Stimulated activated CD8-positive, alpha-beta memory T cell treated with anti-CD3 and anti-CD28 coated beads, Interleukin-15, amount 100 ng/mL, for 4 hours (primary cell): ENCODE measurements at places on chromosomes 3 and 15.

DNA sequence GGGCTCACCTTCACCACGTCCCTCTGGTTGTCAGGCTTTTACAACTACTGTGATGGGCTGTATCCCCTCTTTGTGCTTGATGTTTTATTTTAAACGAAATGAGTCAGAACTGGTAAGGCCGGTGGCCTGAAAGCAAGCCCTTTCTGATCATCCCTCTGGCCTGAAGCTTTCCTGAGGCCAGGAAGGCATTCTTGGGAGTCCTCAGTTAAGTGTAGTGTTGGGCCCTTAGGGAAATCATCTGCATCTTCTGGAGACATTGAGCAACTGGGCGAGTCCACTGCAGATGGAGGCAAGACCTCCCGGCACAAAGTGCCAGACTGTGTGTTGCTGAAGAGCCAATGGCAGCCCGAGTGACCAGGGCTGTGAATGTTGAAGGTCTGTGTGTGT is 33.0 kb upstream of the AMOTL2 start:
- no peak for DNase-seq

DNA sequence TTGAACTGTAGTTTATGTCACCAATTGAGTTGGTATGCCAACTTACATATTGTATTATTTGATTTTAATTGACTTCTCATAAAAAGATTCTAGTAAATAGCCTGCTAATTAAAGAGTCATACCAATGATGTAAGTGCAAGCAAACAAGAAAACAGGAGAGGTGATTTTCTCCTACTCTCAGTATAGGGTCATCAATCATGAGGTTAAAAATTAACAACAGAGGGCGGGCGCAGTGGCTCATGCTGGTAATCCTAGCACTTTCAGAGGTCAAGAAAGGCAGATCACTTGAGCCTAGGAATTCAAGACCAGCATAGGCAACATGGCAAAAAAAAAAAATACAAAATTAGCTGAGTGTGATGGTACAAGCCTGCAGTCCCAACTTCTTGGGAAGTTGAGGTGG is 108.7 kb downstream of the MYO9A start:
- no peak for DNase-seq

GRCh38 chr3:21839592-21839991 is 88.6 kb upstream of the ZNF385D start:
- DNase-seq, result no peak

GRCh38 chr15:82139823-82140268 is 94.0 kb upstream of the MEX3B start:
- no peak for DNase-seq

GRCh38 chr3:21269882-21270281 is 481.1 kb downstream of the ZNF385D start:
- DNase-seq, result no peak

DNA sequence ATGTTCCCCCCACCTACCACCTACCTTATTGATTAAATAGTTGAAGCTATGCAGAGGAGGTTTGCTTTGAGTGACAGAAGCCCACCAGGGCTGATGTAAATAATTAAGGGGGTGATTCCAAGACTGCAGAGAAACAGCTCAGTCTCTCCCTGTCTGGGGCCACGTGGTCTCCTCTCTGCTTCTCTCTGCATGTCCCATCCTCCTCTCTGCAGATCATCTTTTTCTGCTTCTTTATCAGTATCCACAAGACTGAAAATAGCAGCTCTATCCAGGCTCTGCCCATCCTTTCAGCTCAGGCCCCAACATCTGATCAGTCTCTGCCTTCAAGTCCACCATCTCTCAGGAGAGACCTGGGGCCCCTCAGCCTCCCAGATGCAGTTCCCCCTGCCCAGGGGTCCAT is 110.8 kb downstream of the ANP32A start:
- DNase-seq, result no peak

DNA sequence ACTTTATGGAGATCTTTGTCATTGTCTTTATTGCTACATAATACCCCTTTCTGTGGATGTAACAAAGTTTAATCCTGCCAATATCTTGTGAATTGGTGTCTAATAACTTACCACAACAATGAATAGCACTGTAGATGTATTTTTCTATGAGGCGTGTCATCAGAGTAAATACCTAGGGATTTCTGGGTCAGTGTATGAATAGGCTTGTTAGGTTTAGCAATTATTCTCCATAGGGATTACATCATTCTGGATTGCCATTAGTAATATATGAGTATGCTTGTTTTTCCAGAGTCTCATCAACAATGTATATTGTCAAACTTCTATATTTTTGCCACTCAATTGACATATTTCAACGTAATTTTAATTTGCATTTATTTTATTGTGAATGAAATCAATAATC is 67.9 kb downstream of the UNC13C start:
- no peak for DNase-seq

DNA sequence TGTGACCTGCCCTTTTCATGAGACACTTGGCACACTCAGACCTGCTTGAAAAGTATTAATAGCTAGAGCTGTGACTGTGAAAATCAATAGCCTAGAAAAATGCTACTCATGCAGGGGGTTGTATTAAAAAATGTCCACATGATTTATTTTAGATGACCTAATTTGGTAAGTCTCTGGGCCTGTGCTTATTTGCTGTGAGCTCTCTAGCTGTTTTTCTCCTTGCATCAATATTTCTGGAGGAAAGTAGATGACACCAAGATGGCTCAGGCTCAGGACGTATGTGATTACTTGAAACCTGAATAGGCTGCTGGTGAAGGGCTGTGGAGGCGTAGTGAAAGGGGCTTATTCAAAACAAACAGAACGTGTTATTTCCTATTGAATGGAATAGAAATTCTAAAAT is 29.5 kb downstream of the KCNAB1 start:
- no peak for DNase-seq

- no peak for DNase-seq
Measured at GRCh38 chr3:39809181-39809994, at the start of gene MYRIP. TSS of gene MYRIP (plus strand) at chr3:39809609. CDS start at chr3:39900817, 91,208 bp downstream.

- DNase-seq, result no peak
Measured at GRCh38 chr3:72597756-72598195, 250.5 kb downstream of the SHQ1 start.

- no peak for DNase-seq
Measured at GRCh38 chr15:85742186-85742821, 52.4 kb downstream of the KLHL25 start.

GRCh38 chr3:169348929-169349621 is 314.4 kb downstream of the MECOM start:
- no peak for DNase-seq

DNA sequence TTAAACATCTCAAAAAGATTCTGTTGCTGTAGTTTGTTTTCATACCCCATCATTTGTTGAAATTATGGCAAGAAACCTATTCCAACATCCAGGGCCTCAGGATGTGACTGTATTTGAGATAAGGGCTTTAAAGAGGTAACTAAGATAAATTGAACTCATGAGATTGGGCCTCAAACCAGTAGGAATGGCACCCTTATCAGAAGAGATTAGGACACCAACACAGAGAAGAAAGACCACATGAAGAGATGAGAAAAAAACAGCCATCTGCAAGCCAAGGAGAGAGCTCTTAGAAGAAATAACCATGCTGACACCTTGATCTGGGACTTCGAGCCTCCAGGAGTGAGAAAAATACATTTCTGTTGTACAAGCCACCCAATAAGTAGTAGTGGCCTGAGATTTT is 157.7 kb downstream of the CGGBP1 start:
- DNase-seq, result no peak

DNA sequence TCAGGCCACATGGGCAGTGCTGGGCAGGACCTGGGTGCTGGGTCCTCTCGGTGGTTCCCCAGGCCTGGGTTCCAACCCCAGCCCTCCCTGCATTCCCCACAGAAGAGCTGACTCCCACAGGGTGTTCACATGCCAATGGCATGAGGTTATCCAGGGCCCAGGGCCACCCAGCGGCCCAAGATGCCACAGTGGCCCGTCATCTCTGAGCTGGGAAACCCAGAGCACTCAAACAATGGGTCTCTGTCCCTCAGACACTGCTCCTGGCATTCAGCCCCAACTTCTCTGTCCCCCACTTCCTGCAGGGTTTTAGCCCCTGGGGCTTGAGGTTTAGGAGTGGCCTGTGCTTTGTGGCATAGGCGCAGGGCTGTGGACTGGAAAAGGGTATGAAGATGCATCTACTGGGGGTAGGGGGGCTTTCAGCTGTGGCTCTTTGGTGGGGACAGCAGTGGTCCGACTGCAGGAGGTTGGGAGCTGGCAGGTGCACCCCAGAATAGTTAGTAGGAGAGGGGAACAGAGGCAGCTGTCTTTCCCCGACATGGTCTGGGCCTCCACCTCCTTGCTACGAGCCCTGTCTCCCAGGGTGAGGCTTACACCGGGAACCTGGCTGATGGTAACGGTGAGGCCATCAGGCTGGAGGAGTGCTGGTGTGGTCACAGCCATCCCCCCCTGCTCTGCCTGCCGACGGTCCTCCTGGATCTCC is 1.7 kb downstream of the CCDC9B start:
- DNase-seq, result no peak

GRCh38 chr3:1252061-1252430 is 159.2 kb downstream of the CNTN6 start:
- DNase-seq, result no peak

DNA sequence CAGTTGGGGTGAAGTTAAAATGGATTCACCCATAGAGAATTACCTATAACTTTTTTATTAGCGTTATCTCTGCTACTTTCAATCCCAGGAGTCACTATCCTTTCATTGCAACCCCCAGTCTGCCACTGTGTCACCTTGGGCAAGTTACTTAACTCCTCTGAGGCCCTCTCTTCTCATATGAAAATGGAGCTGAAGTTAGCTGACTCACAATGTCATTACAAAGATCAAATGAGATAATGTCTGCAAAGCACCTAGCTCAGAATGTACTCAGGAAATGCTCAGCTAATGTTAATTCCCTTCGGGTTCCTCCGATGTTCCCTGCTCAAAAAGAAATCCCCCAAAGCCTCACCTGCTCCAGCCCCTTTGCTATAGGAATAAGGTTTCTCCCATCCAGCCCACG is 50.0 kb downstream of the TRIM42 start:
- DNase-seq, result no peak

GRCh38 chr3:18027161-18027939 is 284.9 kb upstream of the TBC1D5 start:
- DNase-seq, result no peak

DNA sequence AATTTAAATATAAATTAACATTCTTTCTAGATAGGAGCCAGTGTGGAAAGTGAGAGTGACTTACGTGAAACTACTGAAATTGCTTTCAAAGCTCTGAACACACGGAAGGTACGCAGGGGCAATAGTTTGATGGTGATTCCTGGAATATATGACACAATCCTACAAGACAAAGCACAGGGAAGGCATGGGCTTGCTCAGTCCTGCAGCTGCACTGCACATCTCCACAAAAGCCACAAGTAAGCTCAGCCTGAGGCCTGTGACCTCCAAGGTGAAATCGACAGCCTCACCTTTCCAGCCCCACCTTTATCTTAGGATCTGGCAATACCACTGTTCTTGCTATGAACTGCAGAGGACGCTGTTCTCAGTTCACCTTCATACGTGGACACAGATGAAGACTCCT is 109.3 kb upstream of the SCN10A start:
- no peak for DNase-seq

DNA sequence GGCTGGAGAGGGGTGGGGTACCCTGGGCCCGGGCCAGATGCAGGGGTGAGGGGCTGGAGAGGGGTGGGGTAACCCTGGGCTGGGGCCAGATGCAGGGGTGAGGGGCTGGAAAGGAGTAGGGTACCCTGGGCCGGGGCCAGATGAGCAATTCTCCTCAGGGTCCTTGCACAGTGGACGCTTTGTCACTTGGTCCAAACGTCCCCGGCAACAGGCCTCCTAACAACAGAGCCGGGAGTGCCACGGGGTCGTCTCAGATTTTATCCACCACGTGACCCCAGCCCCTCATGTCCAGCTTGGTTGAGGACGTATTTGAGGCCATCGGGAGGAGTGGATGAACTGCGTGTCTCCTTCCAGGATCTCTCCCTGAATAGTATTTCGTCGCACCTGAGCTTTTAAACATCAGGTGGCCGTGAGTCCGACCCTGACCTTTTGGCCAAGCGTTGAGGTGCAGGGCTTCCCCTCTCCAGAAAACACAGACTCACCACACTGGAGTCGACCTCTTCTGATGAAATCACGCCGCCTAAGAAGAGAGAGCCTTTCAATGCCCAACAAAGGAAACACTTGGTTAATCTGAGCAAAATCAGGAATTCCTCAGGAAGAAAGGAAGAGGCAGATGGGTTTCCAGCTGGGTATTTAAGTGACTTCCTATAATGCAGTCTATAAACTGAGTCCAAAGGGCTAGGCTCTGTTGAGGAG is 12.8 kb upstream of the LRRC15 start:
- DNase-seq, result no peak

DNA sequence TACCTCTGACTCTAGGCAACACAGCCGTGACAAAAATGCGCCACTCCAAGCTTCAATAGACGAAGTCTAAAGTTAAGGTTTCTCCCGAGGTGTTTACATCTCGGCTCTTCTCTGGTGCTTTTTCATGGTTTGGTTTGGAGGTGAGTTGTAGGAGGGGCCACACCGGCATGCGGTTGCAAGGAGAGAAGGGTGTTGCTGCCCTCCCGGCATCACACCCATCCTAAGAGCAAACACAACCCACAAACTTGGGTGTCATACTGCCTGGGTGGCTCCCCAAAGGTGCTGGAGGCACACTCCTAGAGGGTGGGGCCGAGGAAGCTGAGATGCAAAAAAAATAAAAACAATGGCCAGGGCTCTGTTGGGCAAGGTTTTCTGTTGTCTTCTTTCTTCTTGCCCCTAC is 225.2 kb upstream of the ICE2 start:
- no peak for DNase-seq

DNA sequence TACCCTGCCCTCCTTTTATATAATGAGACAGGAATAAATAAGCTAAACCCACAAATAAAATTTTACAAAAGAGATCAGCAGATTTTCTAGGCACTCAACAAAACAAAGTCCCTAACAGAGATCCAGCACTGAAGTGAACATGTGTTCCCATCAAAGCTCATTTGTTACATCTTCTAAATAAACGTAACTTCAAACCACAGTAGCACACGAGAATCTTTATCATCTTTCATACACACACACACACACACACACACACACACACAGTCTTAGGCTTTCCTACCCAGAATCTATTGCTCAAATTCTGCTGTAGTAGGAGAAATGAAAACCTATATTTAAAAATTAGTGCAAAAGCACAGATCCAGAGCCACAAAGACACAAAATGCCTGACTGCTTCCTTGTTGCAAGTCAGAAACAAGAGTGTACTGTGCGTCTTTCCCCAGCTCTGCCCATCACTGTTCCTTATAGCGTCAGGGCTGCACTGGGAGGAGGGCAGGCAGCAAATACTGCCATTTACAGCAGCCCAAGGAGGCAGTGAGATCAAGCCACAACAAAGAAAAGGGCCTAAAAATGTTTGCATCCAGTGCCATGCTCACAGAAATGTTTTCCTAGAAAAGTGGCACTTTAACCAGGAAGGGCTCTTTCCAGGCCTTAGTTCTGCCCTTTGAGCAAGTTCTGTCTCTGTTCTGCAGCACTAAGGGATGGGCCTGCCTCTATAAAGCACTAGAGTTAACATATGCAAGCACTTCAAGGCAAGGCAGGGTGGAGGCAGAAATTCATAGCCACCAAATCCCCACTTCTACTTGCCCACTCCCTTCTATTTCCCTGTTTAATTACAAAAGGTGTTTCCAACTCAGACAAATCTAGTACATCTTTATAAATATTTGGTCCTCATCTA is 6.0 kb downstream of the IP6K1 start:
- DNase-seq, result no peak
